ENCODE measurements at places on chromosomes 4 and X.

- no peak for DNase-seq
Measured at GRCh38 chr4:173735585-173735984, 205.6 kb upstream of the HAND2 start.

GRCh38 chrX:24877854-24878650 lies 137.7 kb downstream of the ARX start:
- no peak for DNase-seq

GRCh38 chr4:72314869-72315268 lies 254.2 kb downstream of the ADAMTS3 start:
- DNase-seq, result no peak

DNA sequence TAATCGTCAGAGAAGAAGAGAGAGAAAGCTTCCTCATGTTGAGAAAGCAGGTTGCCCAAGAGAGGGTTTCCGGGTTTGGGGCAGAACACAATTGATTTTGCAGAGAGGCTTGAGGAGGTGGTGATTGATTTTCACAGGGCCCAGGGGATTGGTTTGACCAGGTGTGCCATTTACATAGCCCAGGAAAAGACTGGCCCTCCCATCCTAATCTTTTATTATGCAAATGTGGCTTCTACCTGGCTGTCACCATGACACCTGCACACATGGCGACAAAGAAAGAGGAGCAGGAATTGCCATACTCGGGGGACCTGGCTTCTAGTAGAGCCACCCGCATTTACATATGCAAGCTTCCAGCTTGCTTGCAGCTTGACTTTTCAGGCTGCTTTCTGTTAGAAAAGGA lies 405.3 kb downstream of the PPP4R3C start:
- DNase-seq, result no peak

DNA sequence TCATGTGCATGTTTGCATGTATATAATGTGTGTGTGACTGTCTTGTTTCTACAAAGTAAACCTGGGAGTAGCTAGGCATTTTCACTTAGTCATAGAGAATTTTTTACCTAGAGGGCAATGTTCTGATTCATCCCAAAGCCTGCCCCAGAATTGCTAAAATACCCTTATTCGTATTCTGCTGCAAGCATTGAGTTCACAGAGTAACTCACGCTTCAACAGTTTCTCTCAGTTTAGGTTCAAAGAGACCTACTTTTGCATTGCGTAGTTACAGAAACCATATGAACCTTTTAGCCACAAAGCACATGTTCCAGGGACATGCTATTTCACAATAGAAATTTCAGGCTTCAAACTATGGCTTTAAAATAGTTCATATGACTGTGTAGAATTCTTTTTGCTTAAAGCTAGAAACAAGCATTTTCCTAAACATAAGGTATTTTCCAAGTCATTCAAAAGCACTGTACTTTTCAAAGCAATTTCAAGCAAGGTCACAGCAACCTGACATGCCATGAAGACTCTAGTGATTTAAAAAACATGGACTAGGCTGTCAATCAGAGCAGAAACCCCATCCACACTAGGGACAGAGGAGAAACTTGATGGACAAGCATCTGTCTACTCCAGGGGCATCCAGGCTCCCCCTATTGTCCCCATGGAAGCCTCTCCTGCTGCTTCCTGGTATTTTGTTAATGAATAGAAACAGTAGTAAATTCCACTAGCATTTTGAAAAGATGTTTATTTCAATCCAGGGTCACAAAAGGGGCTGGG lies 81.5 kb upstream of the MAPK10 start:
- DNase-seq, result no peak

- DNase-seq, result no peak
Measured at GRCh38 chr4:186712690-186713089, 11.0 kb downstream of the FAT1 start.

DNA sequence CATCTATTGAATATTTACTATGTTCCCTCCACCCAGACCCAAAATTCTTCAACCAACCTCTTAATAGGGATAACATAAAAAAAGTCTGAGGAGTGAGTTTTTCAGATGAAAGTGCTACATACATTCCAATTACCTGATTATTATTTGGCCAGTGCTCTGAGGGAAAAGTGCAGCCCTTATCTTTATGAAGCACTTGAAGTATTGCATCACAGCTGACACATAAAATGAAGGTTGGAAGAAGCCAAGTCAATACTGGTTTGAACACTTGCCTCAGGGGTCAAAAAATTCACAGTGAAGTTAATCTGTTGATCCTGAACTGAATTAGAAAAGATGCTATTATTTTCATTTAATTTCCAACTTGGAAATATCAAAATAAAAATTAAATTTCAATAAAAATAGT lies 498.9 kb downstream of the INPP4B start:
- no peak for DNase-seq

- DNase-seq, result no peak
Measured at GRCh38 chr4:110483516-110483915, 7.6 kb downstream of the ENPEP start.

DNA sequence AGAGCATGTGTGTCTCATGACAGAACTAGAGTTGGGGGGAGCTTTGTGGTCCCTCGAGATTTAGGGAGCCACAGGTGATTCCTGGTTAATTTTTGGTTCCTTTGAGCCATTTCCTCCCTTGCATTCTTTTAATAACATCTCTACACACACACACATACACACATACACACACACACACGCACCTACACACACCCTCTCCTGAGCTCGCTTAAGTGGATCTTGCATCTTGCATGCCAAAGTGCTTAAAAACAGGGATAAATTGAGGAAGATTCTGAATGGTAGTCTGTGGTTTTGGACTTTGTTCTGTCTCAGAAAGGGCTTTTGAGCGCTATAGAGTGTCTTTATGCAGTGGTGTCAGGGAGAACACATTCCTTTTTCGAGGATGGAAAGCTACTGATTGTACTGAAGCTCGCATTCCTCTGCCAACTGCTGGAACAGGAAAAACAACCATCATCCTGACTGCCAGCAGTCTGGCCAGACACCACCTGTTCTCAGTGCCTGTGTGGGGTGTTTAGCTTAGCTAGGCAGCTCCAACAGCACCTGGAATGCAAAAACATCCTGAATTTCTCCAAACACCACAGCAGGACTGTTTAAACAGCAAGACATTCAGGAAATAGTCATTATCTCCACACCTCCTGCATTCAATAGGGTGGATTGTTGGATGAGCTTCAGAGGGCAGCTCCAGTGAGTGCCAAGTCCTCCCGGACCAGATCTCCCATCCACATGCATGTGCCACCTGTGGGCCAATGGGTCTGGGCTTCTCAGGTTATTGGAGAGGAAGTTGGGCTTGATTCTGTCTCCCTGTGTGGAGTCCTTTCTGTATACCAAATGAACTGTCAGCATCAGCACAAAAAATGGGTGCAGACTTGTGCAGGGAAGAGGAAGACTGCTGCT lies 21.9 kb upstream of the IGFBP7 start:
- DNase-seq, result no peak

- DNase-seq, result no peak
Measured at GRCh38 chrX:74465424-74465823, 44.1 kb downstream of the SLC16A2 start.
